ENCODE measurements at places on chromosomes 2 and 18.

GRCh38 chr2:280650-281110, 7.2 kb downstream of the ALKAL2 start:
- no peak for DNase-seq

- DNase-seq: no peak
These were observed 116.0 kb downstream of the LIPG start for GRCh38 chr18:49677762-49678413.

DNA sequence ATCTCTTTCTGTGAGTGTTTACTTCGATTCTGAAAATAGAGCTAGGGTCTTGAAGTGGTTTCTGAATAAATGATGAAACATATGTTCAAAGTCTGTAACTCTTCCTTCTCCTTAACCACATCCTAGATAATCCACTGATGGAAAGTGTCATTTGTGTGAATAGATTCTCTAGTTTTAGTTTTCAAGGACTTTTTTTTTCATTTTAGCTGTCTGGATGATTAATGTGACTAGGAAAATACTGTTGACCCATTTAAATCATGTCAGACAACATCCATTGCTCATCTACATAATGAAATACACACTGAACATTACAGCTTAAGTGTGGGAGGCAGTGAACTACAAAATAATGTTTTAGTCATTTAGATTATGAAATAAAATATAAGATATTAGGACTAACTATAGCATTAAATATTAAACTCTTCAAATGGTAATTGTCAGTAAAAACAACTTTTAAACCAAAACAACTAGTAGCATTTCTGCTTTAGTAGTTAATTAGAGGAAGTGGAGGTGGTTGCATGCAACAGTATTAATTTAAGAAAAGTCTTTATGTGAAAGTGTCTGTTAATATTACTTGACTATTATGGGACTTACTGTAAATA, 39.1 kb upstream of the DLX1 start:
- no peak for DNase-seq

DNA sequence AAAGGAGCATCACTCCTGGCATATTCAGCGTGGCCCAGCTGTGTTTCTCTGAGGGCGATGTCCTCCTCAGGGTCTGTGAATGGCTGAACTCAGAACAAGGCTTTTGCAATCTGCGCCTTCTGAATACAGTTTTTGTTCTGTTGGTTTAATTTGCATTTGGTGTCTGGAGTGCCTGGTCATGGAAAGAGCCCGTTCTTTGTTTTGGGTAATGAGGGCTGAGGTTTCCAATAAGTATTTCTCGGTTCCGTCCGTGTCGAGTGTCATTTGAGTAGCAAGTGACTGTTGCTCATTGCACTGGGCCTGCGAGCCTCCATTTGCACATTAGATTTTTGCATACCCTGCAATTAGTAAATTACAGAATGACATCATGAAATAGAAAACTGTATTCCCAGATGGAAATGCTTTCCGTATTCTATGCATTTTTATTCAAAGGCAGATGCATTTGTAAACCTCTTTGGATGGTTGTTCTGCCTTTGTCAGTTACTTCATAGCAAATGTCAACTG, 57.3 kb downstream of the NEDD4L start:
- DNase-seq: no peak

DNA sequence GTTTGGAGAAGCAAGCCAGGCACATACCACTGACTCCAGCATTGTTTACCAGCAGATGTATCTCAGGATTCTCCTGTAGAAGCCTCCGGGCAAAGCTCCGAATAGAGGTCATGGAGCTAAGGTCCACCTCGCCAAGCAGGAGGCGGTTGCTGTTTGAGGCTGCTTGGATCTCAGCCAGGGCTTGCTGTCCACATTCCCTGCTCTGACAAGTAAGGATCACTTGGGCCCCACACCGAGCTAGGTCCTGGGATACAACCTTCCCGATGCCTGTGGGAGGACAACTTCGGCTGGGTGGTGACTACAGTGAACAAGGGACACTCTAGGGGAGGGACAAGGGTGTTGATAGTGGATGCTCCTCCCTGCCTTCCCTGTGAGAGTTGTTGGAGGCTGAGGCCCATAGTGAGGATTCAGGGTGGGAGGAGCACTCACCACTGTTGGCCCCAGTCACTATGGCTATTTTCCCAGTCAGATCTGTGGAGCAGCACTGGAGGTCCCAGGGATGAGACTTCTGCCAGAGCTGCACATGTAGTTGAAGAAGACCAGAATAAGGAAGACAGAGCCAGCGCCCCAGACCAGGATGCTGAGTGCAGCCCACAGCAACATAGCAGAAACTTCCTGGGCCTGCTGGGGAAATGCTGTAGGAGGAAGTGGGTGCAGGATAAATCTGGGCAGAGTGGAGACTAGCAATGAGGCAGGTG, 8.3 kb downstream of the C2orf81 start:
- no peak for DNase-seq

DNA sequence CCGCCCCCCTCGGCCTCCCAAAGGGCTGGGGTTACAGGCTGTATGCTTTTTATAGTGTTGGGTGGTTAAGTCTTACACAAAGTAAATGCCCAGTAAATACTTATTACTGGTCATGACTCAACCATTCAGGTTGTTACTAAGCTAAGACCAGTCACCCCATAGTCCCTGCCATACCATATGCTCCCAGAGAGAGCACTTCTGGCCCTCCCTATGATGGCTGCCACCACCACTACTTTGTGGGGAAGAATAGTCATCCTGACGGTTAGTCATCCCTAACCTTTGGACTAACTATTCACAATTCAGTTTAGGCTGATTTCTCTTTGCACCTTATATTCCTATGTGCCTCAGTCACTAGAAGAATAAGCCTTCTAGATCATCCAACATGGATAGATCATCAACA, 42.0 kb upstream of the MSH2 start:
- no peak for DNase-seq

GRCh38 chr2:113698892-113699447, 57.5 kb downstream of the SLC35F5 start:
- no peak for DNase-seq

DNA sequence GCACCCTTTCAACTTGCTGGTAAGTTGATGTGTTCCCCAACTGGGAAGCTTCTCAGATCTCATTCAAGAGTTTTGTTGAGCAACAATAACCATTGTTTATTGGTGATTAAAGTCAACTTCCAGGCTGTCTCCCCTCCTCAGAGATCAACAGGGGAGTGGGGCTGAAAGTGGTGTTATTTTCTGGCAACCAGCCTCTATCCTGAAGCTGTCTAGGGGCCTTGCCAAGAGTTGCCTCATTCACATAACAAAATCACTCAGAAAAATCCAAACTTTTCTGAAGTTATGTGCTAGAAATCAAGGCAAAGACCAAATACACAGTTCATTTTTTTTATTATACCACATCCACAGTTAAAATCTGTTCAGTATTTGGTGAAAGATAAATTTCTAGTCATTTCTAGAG, 788.4 kb downstream of the LRRTM4 start:
- no peak for DNase-seq

GRCh38 chr18:25883091-25883490, 207.3 kb downstream of the SS18 start:
- DNase-seq: no peak

DNA sequence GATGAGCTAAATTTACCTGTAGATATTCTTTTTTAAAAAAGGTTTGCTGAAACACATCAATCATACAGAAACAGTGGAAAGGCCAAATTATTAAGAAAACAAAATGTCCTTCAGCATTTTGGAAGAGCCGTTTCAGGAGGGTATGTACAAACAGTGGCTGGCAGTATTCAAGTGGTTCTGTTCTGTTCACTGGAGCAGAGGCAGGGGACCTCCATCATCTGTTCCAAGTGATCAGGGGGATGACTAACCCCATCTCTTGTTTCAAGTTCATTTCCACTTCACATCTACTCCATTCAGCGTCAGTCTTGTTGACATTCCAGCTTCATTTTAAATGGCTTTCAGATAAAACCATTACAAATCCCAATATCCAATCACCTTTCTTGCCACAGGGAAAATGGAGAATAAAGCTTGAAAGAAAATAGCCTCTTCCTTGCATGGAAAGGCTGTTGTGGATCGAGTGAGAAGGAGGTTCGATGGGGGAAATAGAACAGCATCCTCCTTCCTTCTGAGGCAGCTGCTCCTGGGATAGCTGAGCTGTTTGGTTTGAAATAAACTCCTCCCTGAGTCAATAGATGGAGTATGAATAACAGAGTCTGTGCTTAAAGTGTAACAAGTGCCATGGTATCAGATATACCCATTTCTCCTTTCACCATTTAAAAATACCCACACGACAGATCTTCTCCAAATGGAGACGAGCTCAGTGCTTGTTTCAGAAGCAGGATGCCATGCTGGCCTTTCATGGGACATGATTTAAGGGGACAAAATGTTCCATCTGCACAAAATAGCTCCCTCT, 63.7 kb upstream of the OTOF start:
- DNase-seq: no peak

DNA sequence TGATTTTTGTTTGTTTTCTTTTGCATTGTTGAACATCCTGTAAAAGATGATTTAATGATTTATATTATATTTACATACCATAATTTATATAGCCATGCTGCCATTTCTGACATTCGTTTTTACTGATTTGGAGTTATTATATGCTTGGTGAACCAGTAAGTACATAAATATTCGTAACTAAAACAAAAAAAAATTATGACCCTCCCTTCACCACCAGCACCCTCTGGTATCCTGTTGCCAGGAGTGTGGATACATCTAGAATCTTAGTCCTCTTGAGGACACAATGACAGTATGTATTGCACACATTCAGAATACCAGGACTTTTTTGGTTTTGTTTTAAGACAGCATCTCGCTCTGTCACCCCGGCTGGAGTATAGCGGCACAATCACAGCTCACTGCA, 43.9 kb upstream of the B3GNT7 start:
- DNase-seq: no peak

GRCh38 chr2:113028112-113028511, 22.9 kb downstream of the IL36A start:
- no peak for DNase-seq

DNA sequence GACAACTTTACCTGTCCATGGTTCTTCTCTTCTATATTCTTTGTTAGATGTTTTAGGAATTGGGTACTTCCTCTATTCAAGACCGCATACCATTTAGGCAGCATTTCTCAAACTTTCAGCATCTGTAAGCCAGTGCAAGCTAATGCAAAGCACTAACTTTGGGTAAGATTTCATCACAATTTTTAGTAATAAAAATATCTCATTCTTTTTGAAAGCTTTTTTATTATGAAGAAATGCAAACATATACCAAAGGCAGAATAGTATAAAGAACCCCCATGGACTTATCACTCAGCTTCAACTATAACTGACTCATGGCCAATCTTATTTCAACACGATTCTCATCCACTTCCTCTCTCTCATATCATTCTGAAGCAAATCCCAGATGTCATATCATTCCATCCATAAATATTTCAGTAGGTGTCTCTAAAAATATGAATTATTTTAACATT, 32.9 kb downstream of the INO80C start:
- DNase-seq: no peak

- no peak for DNase-seq
These were observed 261.5 kb upstream of the DSEL start for GRCh38 chr18:67778016-67778415.

DNA sequence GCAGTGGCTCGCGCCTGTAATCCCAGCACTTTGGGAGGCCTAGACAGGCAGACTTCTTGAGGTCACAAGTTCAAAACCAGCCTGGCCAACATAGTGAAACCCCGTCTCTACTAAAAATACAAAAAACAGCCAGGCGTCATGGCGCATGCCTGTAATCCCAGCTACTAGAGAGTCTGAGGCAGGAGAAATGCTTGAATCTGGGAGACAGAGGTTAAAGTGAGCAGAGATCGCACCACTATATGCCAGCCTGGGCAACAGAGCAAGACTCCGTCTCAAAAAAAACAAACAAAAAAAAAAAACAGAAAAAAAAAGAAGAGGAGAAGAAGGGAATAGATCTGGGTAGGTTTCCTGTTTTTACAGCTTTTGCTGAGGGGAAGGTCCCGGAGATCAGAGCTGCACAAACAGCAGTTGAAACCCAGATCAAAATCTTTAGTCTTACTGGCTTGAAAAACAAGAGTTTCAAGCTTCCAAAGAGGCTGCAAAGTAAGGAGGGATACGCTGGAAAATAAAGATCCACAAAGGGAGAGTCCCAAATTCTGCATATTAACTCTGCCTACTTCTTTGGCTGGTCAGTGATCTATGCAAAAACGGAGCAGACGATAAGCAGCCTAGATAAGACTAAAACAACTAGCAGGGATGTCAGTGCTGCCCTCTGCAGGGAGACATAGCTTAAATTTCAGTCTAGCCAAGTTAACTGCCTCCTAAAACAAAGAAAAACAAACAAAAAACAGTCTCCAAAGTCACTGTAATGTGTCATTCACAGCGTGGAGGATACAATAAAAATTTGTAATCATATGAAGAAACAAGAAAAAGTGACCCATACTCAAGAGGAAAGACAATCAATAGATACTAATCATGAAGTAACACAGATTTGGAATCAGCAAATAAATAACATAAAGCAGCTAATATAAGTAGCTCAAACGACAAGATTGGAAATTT, 74.1 kb downstream of the TLK1 start:
- peak; percentile 11 for DNase-seq

GRCh38 chr2:179479947-179480346, 215.3 kb upstream of the SESTD1 start:
- DNase-seq: no peak

DNA sequence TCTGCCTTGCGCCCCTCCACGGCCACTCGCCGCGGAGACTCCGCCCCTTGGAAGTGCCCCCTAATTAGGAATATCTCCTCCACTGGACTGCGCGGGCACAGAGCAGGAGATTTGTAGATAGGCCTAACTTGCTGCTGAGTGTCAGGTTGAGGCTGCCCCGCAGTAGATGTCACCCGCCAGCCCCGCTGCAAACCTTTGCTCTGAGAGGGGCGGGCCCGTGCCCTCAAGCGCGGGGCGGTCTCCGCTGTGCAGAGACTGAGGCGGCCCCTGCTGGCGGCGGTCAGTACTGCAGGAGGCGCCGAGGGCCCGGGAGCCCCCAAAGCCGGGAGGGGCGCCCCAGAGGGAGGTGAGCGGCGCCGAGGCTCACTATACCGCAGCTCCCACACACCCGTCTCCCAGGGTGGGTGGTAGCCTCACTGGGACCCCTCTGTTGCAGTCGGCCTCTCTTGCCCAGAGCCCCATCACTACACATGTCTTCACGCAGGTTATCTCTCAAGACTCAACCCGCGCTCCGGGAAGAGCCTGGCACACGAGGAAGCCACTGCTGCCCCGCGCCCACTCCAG, 2.9 kb upstream of the NEURL3 start:
- DNase-seq: no peak

DNA sequence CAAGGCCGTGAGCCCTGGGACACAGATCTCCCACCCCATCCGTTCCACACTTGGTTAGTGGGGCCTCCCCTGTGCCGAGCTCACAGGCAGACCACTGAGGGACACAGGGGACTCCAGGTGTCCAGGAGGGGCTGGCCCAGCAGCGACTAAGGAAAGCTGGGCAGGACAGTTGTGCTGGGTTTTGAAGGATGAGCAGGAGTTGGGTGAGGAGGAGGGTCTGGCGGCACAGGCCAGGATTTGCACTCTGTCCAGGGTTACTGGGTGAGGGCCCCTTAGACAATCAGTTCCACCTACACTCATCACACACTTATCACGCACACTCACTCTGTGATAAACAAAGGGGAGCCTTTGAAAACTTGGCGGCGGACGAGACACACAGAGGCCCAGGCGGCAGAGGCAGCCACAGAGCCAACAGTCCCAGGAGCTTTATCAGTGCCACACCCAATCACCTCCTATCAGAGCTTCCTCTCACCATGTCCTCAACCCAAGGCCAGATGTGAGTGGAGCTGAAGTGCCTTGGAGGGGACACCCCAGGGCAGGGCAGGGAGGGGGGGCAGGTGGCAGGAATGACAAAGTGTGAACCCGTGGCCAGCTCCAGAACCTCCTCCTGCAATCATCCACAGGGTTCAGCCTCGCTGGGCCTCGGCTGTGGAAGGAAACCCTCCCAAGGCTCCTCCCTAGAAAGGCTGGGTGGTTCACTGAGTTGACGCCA, 26.6 kb downstream of the BIN1 start:
- no peak for DNase-seq
